ENCODE measurements at places on chromosomes 2 and 18. TPM values are rescaled to one million over a fixed set of nuclear protein-coding genes. Genes with fewer than 3 reads are reported as not detected.

COL3A1 gene
- total RNA-seq, result 7,584 TPM

TMEM169 gene
- total RNA-seq, result 0.71 TPM

FBLN7 gene
- 1.9 TPM for total RNA-seq

DNA sequence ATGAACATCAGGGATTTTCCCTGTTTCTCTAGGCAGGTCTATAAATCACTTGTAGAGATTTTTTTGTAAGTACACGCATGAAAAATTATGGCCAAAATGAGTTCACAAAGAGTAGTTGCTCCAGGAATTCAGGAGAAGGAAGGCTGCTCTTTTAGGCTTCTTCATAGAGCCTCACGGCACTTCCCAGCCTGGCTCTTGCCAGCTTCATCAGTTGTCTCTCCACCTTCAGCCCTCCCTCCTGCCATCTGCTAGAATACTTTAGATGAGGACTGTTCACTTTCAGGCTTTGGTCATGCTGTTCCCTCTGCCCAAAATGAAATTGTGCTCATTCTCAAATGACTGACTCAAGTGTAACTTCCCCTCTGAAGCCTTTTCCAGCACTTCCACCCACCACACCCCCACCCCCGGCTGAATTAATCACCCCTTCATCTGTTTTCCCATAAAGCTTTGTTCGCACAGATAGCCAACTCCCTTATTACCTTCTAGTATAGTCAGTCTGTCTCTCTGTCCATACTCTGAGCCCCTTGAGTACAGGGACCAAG lies 1.8 kb upstream of the ABCA12 start:
- H3K27me3 ChIP-seq, result no peaks in the 10 kb centered on the region
- DNase-seq, result no peak
- H3K27ac ChIP-seq, result no peak overlapping the region
- peaks cover 31% of the 10 kb centered on the region for H3K4me1 ChIP-seq
- H3K4me3 ChIP-seq, result no peak overlapping the region
- no peaks in the 10 kb centered on the region for H3K36me3 ChIP-seq

DNA sequence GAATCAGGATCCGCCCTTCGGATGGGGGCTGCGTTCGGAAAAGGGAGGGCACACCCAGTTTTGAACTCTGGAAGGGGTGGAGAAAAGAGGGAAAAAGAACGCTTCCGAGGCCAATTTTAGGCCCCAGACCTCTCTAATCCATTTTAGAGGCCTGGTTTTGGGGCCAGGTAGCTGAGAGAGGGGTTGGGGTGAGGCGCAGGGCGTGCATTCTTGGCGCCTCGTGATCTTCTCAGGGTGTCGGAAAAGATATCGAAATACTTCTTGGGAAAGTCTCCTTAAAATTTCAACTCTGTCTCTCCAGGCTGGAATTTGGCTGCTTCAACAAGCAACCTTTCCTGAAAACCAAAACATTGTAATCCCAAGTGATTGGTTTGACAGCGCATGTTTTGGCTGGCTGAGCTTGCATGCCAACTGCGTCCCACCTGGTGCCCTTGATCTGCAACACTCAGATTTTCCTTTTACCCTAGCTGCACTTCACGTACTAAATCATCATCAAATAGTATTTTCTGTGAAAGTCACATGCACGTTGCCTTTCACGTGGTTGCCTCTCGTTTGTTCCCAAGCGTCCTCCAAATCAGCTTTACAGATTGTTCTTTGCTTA lies 864 bp upstream of the XPO1 start:
- no peak for DNase-seq
- H3K4me3 ChIP-seq, result peak overlapping the region; percentile 90
- H3K27ac ChIP-seq, result peak overlapping the region; percentile 100
- H3K36me3 ChIP-seq, result no peaks in the 10 kb centered on the region
- peaks cover 27% of the 10 kb centered on the region for H3K4me1 ChIP-seq
- H3K27me3 ChIP-seq, result no peaks in the 10 kb centered on the region

DNA sequence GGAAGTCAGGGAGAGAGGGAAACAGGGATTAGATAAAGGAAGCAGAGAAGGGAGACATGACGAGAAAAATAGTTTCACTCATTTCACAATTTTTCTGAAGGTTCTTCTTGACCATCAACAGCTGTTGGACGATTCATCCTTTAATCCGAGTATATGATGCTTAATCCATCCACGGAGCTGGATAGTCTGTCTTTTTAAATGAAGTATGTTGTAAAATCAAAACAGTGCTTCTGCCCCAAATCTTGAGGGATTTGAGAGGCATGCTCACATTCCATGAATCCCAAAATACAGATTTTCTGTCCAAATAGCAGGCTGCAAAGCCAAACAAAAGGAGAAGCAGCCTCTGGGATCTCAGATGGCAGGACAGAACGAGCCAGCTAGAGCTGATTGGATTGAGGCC lies 47.5 kb downstream of the EPAS1 start:
- no peak overlapping the region for H3K4me3 ChIP-seq
- H3K36me3 ChIP-seq, result no peaks in the 10 kb centered on the region
- peaks cover 7% of the 10 kb centered on the region for H3K4me1 ChIP-seq
- H3K27ac ChIP-seq, result no peak overlapping the region

DNA sequence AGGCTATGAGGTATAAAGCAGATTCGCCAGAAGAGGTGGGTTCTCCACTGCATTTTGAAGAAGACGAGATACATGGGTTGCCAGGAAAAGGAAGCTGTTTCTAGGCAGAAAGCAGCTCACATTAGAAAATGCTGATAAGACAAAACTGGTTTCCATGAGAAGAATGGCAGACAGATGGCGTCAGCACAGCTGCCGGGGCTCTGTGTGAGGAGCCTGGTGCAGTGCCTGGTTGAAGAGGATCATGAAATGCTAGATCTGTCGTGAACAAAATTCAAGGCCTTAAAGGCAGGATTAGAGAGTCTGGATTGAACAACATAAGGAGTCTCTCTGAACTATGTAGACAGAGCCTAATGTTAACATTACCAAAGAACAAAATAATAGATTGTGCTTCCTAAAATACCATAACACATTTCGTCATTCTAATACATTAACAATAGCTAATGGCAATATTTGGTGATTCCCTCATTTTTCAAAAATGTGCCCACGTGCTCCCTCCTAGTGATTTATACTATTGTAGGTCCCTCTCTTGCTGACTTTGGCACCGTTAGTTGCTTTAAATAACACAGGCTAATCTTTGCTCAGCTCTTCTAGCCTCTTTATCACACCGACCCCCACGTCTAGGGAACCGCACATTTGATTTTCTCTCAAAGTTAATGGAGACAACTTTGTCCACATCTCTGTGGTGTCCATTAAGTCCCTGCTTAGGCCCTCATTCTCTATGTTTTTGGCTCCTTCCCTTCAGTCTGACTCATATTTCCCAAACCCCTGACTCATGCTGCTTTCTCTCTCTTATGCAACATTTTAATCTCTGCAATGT lies 38.2 kb downstream of the EFEMP1 start:
- peaks cover 20% of the 10 kb centered on the region for H3K4me1 ChIP-seq
- no peak overlapping the region for H3K4me3 ChIP-seq
- peaks cover 1% of the 10 kb centered on the region for H3K27me3 ChIP-seq
- no peaks in the 10 kb centered on the region for H3K36me3 ChIP-seq
- DNase-seq, result no peak
- H3K27ac ChIP-seq, result peak overlapping the region; percentile 57

DNA sequence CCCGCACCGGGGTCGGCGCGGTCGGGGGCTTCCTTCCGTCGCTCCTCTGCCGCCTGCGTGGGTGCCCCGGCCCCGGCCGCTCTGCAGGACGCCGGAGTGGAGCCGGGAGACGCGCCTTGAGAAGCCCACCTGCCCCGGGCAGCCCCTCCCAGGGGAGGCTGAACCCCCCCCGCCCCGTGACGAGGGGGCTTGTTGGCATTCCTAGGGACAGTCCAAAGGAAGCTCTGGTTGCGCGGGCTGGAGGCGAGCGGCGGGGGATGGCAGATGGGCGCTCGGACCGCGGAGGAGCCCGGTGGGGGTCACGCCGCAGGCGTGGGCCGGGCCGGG lies 133.5 kb upstream of the MGAT5 start:
- DNase-seq, result peak; percentile 71
- no peaks in the 10 kb centered on the region for H3K36me3 ChIP-seq
- peak overlapping the region; percentile 61 for H3K4me3 ChIP-seq
- H3K4me1 ChIP-seq, result peaks cover 29% of the 10 kb centered on the region
- no peak overlapping the region for H3K27ac ChIP-seq
